Activated T-helper 1 cell treated with anti-CD3 and anti-CD28 coated beads, Interleukin-2, amount 50 U/mL, for 16 hours (primary cell): ENCODE measurements at places on chromosomes 2 and 18.

DNA sequence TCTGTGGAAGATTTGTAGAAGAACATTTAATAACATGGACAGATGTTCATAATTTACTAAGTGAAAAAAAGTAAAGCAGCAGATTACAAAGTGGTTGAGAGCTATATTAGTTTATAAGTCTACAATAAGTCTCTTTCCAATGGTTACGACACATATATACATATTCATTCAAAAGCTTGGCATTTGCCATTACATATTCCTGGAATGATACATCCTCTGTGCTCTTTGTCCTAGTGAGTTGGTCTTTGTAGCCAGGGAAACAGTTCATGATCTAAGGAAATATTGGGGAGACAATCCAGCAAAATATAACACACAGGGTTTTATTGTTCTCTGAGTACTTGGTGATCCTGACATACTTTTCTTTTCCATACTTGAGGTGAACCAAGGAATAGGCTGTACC lies 32.5 kb upstream of the SOS1 start:
- no peak for DNase-seq

- no peak for DNase-seq
Measured at GRCh38 chr2:185952100-185952499, 213.5 kb downstream of the FSIP2 start.

- no peak for DNase-seq
Measured at GRCh38 chr18:75200605-75201280, 8.2 kb downstream of the PTGR3 start.

DNA sequence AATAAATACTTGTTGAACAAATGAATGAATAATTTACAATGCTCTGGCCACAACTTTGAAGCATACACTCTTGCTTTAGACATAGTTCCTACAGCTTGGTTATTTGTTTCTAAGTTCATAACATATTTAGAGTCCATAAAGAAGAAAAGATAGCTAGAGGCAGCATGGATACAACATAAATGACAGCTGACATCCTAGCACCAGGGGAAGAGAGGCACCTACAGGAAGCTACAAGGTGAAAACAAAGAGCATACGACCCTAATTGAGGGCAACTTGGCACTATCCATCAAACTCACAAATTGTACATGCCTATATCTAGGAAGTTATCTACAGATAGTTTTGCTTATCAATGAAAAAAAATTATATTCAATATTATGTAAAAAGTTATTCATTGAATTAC lies 88.9 kb downstream of the PLEKHM3 start:
- DNase-seq = no peak

DNA sequence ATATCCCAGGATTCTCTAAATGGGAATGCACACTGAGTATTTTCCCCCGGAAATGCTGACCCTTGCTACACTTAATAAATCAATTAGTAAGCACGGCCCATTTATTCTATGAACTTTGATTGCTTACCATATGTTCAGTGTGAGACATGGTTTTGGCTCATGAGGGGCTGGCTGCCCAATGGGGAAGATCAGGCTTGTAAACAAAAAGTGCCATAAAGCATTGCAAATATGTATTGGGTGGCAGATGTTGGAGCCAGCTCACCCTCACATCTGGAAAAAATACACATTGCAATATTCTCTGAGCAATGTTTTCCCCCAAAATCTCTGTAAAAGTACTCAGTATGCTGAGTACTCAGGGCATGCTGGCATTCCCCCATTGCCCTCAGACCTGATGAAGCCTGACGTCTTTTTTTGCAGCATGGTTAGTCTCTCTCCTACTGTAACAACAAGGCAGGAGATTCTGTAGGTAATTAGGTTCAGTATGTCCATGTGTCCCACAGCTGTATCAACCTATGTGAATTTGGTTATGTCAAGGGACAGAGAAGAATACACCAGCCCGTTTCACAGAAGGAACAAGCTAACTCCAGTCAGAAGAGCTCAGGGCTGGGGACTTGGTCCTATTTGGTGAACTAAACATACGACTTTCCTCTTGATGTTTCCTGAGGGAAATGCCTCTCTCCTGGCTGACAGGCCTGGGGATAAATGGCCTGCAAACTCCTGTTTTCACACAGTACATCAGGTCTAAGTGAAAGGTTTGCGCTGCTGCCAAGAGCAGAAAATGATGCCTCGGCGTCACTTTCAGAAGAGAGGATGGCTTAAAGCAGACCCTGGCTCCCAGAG lies 202.4 kb downstream of the INSIG2 start:
- no peak for DNase-seq

DNA sequence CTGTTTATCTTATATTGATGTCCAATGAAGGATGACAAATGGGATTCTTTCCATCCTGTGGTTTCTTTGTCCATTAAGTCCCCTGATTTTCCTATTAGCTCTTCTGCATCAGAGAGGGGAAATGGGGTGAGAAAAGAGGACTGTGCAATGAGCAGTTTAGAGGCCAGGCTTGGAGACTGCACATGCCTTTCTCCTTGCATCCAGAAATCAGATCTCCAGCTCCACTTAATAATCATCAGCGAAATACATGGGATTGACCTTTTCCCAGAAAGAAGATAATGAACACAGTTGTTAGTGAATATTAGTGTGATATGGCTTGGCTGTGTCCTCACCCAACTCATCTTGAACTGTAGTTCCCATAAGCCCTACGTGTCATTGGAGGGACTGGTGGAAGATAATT lies 697.4 kb downstream of the CBLN2 start:
- DNase-seq = no peak

GRCh38 chr2:215693193-215693998 lies 257.5 kb upstream of the FN1 start:
- no peak for DNase-seq

DNA sequence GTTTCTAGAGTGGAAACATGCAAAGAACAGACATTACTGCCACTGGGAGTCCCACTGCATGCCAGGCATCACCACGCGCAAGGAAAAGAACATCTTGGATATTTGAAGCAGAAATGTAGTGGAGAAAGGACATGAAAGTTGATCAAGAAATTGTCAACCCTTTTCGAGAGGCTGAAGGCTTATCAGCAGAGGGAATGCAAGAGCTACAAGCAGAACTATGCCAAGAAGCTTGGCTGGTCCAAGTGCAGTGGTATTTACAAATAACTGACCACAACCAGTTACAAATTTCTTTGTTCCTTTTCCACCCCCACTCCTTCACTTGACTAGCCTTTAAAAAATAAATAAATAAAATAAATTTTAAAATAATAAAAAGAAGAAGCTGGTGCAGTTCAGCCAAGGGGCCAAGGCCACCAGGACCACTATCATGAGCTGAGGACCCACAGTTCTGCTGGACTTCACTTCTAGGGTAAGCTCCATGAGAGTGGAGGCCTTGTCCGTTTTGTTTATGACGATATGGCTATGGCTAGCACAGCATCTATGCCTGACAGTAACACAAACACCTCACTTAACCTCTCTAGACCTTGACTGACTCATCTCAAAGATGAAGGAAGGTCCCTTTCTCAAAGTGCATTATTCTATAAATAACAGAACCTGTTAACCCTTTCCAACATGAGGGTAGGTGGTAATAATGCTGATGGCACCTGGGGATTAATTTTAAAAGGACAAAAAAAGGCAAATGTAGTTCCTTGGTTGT lies 20.9 kb downstream of the MARCHF4 start:
- no peak for DNase-seq

DNA sequence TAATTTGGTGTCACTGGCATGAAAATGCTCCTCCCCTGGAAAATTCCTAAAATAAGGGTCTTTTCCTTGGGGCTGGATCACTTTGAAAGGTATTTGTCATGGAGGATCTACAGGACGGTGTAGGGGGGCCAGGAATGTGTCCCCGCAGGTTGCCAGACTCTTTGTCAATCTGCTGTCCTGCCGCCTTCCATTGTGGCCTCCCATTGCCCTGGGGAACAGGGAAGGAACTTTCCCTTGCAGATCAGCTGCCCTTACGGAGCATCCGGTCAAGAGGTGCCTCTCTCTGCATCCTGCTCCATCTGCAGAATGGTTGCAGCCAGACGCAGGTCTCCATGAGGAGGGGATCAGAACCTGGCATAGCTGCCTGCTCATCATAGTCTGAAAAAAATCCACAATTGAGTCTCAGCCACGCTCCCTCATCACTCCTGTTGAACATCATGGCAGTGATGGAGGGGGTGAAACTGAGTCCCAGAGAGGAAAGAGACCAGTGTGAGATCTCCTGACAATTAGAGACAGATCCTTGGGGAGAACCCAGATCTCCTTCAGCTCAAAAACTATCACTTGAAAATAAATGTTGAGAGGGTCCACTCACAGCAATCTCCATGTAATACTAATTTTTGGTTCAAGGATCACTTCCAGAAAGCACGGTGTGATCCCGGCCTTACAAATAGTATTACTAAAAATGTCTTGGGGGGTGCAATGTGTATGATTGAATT lies 244.8 kb downstream of the MYCN start:
- no peak for DNase-seq

- DNase-seq = no peak
Measured at GRCh38 chr18:33839452-33840211, 261.6 kb downstream of the ASXL3 start.

DNA sequence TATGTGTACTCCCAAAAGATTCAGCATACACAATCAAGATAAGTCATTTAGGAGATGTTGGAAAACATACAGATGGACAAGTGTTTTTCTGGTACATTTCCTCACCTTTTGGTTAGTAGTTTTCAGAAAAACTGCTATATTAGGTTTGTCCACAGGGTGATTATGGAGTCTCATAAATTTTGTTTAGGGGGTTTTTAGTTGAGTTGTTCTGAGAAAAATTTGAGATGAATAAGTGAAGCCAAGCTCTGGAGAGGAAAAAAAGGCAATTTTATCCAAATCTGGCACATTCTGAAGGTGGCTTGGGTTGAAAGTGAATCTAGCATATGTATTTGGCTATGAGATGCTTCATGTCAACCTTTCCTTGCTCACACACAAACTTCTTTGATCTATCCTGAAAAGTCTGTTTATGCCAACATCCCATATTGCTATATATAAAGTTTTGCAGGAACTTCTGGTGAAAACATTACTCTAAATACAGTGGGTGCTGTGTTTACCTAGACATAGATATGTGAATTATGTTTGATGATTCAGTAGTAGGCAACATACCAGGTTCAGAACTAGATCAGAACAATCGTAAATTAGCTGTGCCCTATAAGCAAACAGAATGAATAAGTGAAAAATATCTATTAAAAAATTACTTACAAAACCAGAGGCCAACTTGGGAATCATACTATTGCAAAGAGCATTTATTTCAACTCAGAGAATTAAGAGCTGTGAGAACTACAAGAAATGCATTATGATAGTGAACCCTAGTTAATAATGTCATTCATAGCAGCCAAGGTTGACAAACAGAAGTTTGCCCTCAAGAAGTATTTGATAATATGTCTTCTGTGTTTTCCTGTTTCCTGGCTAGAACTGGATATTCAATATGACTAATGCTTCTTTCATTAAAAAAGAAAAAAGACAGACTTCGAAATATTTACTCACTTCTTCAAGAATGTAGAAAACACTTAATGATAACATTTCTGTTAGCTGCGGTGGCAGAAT lies 552.0 kb downstream of the IRS1 start:
- no peak for DNase-seq

- no peak for DNase-seq
Measured at GRCh38 chr2:144508172-144508851, 11.6 kb downstream of the ZEB2 start.

DNA sequence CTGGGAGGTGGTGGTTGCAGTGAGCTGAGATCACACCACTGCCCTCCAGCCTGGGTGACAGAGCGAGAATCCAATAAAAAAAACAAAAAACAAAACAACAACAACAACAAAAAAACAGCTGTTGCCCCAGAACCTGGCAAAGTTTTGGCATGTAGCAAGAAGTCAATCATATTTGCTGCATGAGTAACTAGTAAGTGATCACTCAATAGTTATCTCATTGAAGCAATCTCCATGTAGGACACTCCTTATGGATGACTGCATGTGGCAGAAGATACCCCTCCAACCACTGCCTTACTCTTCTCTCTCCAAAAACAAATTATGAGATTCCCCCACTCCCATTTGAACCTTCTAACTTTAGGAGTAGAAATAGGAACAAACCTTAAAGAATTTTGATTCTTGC lies 113.7 kb downstream of the TTC27 start:
- no peak for DNase-seq

- no peak for DNase-seq
Measured at GRCh38 chr2:110741491-110741980, 9.2 kb downstream of the ACOXL start.

- no peak for DNase-seq
Measured at GRCh38 chr18:45084206-45084605, 403.5 kb downstream of the SETBP1 start.

DNA sequence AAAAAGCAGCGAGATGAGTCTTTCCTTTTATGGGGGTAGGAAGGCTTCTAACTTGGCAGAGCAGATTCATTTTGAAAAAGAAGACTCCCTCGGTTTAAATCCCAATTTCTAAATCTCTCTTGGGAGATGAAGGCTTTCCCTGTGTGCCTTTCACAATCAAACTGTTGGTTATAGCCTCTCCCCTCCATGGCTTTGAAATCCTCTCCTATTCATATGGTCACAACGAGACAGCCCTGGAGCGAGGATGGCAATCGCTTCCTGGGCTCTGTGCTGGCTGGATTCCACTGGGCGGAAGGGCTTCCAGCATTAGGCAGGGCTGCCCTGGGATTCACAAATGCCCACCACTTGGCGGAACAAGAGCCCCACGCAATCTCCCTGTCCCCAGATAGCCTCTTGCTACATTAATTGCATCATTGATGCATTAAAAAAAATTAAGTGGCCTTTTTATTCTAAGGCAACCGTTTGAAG lies 1.6 kb downstream of the CAVIN2 start:
- DNase-seq = no peak

DNA sequence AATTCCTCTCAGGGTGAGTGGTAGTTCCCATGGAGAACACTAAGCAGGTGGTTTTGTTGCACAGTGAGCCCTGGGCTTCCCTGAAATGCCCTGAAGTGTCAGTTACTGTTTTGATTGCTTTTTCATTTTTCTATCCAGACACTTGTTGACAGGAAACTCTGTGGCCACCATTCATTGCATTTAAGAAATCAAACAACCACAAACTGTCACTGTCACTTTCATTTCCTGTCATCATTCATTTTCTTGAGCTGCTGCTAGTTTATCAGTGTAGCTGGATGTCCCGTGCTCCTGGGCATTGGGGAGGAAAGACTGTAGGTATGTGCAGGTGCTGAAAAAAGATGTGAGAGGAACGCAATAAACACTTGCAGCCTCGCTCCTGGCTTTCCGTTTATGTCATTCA lies 891.6 kb upstream of the ZEB2 start:
- DNase-seq = no peak

DNA sequence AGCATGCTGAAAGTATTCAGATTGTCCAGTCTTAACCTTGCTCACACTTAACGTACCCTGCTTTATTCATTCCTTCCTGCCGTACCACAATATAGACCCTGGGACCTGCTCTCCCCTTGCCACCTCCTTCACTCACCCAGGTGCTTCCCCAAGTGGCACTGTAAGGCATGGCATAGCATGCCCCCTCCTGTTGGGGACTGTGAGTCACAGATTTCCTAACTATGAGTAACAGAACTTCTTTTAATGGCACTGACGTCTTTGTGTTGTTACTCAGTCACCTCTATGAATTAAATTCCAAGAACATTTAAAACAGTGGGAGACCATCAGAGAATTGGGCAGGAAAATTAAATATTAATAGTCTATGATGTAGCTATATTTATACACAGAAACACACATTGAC lies 117.2 kb downstream of the CTNNA2 start:
- no peak for DNase-seq
